Effector CD8-positive, alpha-beta T cell (primary cell): ENCODE measurements at places on chromosomes 11 and 22.

DNA sequence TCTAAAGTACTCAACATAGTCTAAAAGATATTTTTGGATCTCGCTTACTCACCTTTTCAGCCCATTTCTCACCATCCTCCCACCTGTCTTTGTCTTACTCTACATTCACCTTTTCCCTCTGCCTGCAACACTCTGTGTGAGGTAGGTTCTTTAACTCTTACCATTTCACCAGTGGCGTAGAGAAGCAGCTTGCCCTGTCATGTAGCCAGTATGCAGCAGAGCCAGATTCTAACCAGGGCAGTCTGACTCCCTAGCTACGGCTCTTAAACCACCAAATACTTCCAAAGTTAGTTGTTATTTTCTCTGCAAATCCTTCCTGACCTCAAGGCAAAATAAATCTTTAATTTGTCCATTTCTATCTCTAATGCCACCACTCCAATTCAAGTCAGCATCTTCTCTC is 7.5 kb downstream of the ALG8 start:
- DNase-seq = no peak

DNA sequence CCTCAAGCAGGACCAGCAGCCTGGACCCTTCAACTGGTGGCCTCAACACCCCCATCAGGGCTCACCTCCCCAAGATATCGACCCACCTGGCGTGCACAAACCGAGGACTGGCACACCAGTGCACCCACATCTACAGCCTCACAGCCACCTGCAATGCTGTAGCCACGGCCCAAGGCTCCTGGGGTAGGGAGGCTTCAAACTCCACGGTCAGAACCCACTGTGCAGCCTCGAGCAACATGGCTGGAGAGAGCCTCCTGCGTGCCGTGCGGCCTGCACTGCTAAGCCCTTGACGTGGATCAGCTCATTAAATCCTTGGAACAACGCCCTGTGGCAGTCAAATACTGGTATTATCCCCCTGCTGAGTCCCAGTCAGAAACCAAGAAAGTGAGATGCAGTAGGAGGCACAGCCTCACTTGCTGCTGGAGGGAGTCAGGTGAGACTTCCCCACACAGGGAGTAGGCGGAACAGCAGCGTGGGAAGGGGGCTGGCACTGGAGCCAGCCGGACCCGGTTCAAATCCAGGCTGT is 4.6 kb downstream of the CARD10 start:
- no peak for DNase-seq

DNA sequence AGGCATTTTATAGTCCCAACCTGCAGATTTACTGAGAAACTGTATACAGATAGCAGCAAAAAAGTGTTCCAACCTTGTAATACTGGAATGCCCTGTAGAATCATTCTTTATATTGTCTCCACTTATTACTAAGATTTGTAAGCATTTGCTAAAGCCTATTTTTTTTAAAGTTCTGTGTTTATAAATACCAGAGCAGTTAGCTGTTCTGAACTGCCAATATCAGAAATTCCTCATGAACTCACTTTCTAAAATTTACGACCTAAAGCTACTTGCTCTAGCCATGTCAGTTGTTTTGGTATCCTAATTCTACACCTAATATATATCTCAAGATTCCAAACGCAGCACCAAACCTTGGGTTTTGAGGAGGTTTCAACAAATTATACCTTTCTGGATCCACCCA is 103.2 kb downstream of the C11orf65 start:
- no peak for DNase-seq

- DNase-seq = no peak
These were observed 48.1 kb downstream of the DSCAML1 start for GRCh38 chr11:117748771-117749540.

GRCh38 chr11:134558258-134558835 is 146.3 kb upstream of the B3GAT1 start:
- DNase-seq = no peak

- DNase-seq = no peak
These were observed 55.2 kb downstream of the PPFIBP2 start for GRCh38 chr11:7569044-7569443.

DNA sequence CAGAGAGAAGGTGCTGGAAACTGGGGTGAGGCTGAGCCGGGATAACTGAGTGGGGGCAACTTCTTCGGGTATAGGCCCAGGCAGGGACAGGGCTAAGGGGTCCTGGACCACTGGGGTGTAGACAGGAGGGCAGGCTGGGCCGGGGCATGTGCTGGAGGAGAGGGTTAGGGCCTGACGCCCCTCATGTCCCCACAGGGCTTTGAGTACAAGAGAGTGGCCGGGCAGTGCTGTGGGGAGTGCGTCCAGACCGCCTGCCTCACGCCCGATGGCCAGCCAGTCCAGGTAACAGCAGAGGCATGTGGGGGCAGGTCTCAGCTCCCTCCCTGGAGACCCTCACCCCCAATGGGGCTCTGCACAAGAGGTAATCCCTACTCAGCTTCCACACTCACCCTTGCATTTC is 36.7 kb downstream of the MUC5B start:
- no peak for DNase-seq

- no peak for DNase-seq
These were observed 661.5 kb downstream of the LRRC4C start for GRCh38 chr11:40797981-40798380.

- no peak for DNase-seq
These were observed 113.2 kb downstream of the FANCF start for GRCh38 chr11:22512457-22512856.

DNA sequence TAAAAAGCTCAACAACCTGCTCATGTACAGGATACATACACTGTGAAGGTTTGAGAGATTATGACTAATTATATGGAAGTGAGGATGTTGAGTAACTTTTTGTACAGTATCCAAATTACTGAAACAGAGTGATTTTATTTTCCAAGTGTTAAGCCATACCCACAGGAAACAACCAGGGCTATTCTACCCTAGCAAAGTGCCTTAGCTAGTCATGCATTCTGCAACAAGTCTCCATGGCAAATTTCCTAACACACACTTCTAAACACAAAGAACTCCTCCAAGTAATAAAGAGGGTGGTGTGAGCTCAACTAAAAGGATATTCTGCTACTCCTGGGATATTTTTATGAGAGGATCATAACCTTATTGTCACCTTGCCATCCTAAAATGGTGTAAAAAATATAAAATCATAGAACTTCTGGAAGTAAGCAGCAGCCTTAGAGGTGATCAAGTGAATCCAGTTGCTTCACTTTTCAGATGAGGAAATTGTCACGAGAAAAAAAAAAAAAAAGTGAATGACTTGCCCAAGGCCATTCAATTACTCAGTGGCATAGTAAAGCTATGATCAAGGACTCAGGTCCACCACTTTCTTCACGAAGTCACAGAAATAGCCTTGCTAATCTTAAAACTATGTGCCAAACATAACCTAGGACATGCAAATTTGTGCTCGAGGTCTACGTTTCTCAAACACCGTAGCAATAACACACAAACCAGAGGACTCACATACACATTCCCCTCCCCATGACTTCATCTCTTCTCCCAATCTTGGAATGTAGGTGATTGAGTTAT is 4.2 kb downstream of the LGR4 start:
- DNase-seq = no peak

DNA sequence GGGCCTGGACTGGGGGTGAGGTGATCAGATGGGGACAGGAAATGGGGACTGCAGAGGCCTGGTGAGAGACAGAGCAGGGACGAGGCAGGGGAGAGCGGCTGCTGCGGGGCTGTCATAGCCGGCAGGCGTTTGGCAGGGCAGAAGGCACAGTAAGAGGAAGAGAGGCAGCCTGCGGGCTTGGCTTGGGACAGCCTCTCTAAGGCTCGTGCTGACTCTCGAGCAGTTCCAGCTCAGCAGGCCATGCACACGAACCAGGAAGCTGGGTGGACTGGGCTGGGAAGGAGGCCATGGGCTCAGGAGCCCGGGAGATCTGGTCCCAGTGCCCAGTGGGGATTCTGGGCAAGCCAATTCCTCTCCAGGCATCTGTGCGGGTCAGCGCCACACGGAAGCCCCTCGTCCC is 19.6 kb upstream of the EIF3D start:
- DNase-seq = no peak

GRCh38 chr22:25085930-25086901 is 113.4 kb upstream of the CRYBB3 start:
- no peak for DNase-seq

DNA sequence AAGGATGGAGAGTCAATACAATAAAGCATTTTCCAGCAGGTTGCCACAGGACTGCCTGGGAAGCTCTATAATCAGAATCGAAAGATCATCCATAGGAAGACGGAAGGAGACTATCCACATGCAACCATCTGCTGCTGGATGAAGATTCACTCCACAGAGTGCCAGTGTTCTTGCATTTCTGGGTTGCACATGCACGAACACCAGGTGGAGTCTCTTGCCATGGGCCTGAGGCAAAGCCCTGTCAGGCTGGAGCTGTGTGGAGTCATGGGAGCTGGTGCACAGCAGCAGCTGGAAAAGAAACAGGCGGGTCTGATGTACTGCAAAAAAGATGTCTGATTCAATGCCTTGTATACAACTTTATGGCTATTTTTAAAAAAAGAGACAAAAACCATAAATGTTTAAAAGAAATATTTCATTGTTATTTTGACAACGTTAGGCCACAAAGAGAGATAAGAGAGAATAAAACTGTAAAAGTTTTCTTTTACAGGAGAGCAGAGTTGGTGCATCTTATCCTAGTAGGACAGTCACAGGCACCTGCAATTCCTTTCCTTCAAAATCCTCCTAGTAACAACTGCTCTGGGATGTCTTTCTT is 12.9 kb upstream of the FAT3 start:
- no peak for DNase-seq

DNA sequence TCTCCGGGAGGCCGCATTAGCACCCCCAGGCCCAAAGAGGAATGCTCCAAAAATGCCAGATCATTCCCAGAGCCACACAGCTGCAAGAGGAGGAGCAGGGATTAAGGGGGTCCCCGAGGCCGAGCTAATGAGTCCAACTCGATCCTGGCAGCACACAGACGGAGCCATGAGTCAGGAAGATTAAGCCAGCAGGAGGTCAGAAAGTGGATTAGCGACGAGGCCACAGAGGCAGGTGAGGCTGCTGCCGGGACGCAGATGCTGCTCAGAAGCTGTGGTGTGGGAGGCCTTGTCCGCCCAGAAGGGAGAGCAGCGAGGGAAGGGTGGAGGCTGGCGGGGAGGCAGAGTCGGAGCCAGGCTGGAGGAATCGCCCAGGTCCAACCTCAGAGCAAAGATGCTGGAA is 120.5 kb downstream of the SHANK2 start:
- DNase-seq = no peak

DNA sequence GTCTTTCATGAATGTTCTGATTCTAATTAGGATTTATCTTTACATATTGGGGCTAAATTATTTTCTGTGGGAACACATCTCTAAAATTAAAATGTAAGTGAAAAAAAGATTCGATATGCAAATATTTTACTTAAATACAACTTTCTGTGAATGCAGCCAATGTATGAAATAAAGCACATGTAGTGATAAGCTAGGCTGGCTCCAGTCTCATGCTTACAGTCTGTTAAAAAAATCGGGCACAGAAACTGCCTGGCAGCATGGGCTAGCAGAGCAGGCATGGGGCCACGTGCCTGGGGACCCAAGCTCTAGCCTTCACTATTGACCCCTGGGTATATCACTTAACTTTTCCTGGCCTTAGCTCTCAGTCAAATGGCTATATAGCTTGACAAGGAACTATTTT is 46.5 kb downstream of the NELL1 start:
- DNase-seq = no peak

DNA sequence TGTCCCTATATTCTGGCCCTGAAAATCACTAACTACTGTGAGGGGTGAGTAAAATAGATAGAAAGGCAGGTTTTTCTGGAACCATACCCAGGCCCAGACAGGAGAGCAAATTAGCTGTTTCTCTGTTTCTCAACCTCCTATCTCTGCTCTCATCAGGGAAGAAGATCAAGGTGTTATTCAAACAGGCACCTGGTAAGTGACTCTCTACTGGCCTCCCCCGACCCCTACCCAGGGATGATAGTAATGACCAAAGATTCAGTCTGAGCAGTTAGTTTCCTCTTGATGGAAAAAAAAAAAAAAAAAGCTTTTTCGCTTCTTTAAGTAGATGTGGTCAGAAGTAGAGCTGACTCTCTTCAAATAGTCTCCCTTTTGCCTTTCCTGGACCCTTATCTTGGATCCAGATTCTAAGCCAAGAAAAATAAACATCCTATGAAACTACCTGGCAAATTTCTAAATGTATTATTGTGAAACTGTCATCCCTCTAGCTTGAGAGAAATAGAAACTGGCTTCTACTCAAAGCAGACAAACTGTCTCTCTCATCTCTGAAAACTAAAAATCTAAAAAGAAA is 9.9 kb downstream of the LRRC4C start:
- no peak for DNase-seq

GRCh38 chr11:2475136-2475918 is 30.5 kb downstream of the KCNQ1 start:
- DNase-seq = no peak

DNA sequence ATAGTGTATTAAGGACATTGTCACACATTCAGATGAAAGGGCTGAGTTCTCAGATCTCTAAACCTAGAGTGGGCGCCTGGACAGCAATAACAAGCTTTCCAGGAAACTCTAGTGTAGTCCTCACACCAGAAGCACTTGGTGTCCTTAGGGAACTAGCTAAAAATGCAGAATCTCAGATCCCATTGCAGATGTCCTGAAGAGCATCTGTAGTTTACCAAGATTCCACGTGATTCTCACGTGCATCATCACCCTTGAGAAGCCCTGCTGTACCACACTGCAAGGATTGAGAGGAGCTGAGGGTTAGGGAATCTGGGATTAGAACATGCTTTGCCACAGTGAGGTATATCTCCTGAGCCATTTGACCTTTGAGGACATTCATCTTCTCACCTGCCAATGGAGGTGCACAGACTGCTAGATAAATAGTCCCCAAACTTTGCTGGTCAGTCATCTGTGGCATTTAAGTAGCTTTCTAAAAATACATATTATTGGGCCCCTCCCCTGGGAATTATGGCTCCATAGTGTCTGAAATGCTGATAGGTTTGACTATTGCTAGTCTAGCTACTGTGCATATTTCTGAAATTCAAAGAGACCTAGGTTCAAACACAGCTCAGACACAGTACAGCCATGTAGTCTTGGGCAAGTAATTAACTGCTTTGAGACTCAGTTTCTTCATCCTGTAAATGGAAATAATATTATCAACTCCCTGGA is 1068.9 kb downstream of the OPCML start:
- no peak for DNase-seq

DNA sequence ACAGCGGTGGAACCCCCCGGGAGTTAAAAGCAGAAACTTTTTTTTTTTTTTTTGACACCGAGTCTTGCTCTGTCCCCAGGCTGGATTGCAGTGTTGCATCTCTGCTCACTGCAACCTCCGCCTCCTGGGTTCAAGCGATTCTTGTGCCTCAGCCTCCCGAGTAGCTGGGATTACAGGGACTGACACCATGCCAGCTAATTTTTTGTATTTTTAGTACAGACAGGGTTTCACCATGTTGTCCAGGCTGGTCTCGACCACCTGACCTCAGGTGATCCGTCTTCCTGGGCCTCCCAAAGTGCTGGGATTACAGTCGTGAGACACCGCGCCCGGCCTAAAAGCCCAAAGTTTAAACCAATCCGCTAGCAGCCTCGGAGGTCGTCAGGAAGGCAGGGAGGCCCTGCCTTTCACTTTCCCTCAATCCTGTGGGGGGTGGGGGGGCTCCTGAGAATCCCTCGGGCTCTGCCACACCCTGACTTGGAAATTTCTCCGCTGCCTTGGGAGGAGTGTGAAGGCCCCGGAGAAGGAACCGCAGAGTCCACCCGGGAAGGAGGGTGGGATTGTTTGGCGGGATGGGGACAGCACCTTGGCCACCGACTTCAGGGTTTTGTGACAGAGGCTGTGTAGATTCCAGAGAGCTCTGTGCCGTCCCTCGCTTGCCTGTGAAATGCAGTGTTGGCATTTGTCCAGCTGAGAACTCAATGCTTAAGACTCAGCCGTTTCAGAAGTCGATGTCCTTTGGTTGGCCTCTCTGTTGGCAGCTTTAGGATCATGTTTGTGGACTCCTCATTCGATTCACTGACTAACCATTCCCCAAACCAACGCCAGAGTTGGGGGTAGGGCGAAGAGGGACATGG is 1.0 kb downstream of the ARHGAP8 start:
- DNase-seq = no peak
